D721Med (cell line): ENCODE measurements at places on chromosomes 4 and X.

- no peak for DNase-seq
These were observed 67.9 kb upstream of the PUDP start for GRCh38 chrX:7215842-7216241.

- no peak for DNase-seq
These were observed 185.0 kb upstream of the GPRIN3 start for GRCh38 chr4:89492581-89493071.

DNA sequence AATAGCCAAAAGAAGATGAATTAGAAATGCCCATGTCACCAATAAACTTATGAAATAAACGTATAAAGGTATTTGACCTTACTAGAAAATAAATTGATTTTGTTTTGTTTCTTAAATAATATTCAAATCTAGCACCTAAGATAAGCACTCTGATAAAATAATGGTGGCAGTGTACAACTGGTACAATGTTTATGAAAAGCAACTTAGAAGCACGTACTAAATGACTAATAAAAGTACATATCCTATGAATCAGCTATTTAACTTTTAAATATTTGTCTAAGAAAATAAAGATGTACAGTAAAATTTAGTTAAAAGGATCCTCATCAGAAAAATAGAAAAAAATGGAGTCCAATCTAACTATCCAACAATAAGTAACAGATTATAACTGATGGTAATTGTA, 6.7 kb downstream of the MANBA start:
- no peak for DNase-seq

- DNase-seq: no peak
These were observed 17.2 kb upstream of the SPCS3 start for GRCh38 chr4:176302283-176303275.

GRCh38 chrX:75181721-75182120, 25.6 kb upstream of the ABCB7 start:
- DNase-seq: no peak

DNA sequence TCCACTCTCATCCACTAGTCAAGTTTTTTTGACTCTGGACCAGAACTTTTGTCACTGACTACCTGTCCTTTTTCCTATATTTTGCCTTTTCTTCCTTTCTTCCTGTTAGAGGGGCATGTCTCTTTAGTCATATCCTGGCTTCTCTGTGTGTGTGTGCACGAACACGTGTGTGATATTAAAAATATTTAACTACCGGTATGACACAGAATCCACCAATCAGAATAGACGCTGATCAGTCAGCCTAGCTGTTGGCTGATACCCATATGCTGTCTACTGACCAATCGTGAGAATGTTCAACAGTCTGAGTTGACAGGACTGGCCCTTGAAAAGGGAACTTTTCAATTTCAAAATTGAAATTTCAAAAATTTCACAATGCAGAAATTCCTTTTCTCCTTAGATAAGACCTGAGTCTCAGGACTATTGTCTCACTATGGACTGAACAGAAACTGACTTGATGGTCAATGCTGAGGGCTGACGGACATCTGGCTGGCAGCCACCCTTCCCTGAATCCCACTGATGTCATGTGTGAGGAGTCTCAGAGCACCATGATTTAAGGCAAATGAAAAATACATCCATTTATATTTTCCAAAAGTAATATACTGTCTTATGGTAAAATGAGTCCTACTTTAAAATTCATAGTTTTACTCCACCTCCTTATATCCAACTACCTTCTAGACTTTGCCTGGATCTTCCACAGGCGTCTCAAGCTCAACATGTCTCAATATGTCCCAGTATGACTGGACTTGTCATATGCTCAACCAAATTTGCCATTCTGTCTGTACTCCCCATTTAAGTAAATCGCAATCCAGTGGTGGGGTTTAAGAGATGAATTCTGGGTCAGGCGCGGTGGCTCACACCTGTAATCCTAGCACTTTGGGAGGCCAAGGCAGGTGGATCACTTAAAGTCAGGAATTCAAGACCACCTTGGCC, 78.0 kb downstream of the CHRNA9 start:
- no peak for DNase-seq

- DNase-seq: no peak
These were observed 161.0 kb upstream of the ANKRD50 start for GRCh38 chr4:124873361-124874171.

DNA sequence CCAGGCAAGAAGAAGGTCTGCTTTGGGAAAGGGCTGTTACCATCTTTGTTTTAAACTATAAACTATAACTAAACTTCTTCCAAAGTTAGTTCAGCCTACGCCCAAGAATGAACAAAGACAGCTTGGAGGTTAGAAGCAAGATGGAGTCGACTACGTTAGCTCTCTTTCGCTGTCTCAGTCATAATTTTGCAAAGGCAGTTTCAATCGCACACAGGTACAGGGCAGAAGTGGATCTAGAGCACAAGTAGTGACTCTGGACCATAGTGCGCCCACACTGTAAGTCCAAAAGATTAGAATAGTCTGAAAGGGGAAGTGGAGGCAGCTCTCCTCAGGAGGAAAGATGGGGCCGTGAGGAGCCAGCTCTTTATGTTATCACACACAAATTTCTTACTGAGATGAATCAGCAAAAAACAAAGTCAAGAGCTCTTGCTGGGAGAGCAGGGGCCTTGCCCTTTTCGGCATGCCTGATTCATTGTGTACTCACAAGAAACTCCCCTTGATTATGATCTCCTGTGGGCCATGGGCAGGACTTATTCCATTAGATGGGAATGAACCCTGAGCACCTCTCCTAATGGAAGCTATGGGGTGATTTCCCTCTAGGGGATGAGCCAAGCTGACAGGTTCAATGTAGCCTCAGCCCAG, 58.6 kb downstream of the FUNDC1 start:
- no peak for DNase-seq

DNA sequence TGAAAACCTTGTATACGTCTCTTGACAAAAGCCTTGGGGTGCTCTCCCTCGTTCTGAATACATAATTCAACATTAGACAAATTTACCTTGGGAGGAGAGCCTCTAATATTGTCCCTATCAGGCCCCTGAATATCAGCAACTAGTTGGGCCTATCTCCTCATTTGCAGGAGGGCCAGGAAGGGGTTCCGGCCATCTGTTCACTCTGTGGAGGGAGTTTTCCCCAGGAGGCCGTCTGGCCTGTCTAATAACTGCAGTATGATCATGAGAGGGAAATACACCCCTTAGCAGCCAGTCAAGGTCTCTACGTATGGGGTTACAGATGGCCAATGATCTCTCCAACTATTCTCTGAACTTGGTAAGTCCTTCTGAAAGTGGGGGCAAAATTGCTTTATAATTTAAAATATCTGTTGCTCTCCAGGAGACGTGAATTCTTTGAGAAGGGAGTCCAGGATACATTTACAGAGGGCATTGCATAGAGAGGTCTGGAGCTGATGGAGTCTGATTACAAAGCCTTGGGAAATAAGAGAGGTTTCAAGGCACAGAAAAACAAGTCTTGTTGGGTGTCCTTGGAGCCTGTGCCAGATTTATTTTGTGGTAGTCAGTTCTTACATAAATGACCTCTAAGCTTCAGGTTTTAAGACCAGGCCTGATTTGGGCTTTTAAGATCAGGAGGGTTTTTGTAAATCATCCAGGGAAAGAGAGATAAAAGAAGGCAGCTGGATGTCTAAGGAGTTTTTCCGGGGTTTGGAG, 48.2 kb upstream of the UXT start:
- no peak for DNase-seq

DNA sequence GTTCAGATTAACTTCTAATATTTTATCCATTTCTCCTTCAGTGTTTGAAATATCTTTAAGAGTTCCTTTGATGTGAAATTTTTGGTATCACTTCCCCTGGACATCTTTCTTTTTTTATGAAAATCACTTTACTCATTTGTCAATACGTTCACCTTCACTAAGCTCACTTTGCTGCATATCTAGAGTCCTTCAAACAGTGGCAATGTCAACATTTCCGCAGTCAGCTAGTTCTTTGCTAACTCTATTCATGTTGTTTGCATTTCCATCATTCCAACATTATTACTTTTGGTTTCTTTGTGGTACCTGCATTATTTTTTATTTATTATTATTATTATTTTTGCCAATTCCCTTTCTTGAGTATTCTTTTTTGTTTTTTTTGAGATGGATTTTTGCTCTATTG, 203.0 kb downstream of the GPAT3 start:
- DNase-seq: no peak

DNA sequence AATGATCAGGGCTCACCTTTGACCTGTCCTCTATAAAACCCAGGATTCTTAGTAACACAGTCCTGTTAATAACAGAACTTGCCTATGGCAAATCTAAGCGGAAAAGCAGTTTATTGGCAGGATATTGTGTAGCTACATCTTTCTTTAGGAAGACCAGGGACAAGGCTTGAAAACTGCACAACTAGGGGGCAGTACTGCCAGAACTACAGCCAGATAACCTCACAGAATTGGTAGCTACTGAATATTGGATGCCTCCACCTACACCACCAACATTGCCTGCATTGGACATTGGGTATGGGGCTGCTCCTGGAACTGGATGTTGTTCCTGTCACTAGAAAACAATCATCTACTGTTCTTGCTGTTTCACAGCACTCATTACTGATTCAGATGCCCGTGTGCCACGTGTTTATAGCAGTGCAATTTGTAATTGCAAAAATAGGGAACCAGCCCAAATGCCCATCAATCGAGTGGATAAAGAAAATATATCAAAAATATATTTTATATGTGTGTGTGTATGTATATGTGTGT, 47.4 kb downstream of the REPS2 start:
- no peak for DNase-seq

DNA sequence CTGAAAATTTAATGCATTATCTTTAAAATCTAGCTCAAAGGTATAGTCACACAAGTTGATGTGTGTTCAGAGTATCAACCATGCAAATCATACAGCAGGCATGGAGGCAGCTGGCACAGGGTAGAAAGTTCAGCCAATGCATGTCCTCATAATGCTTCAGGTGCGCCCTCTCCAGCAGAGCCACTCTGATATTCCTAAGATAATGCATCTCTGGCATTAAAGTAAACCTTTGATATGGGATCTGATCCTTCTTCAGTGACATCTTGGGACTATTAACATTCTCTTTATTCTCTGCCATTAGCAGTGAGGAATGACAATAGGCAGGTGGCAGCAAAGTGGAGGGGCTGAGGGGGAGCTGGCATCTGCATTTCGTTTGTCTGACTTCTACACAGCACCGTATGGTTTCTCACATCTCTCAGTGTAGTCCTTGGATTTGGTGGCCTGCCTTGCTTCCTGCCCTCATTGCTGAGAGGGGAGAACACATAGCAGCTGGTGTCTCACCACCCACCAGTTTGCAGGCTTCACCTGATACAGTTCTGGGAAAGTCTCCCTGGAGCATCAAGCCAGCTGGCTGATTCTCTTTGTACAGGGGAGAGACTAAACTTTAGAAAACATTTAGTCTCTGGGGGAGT, 168.7 kb upstream of the TBC1D9 start:
- DNase-seq: no peak

DNA sequence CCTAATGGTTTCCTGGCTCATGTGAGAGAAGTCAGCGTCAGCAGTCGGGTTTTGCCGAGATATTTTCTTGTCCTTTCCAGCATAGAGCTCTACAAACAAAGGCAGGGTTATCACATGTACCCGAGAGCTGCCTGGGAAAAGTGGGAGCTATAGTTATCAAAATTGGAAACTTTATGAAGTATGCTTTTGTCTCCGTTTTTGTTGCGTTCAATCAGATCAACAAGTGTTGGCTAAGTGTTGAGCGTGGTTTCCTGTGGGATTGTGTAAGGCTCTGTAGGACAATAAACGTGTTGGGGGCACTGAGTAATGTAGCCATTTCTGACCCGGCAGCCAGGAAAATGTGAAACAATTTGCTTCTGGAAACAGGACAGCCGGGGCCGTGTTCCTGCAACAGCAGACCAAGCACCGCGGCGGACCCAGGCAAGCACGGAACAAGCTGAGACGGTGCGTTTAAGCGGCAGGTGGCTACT, at the start of gene BMX:
Gene BMX (plus strand): TSS at position 311 of the 470 bp plus-strand sequence. CDS start 7,547 bp downstream, outside the sequence.
- DNase-seq: no peak

GRCh38 chrX:8565729-8566128, 101.1 kb downstream of the VCX3B start:
- DNase-seq: no peak

DNA sequence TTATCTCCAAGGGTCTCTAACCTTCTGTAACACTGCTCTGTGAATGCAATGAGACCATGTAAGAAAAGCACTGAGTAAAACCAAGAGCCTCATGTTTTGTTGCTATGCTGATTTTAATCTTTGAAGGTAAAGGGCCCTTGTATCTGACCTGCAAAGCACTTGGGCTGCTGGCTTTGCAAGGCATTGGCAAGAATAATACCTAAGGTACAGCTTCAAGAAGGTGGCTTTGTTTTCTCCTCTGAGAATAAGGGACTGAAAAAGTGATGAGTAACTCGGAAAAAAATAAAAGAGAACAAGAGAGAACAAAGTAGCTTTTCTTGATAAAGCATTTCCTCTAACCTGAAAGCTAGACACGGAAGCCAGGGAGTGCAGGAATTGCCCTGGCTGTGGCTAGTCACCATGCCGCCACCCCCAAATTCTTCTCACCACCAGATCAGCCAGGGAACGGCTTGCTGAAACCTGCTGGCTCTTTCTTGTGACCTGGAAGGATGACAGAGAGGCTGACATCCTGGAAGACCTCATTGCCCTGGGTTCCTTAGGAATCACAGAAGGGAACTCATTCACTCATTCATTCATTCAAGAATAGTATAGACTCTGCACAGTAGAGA, 41.8 kb upstream of the HS3ST1 start:
- DNase-seq: no peak

- DNase-seq: no peak
These were observed 87.8 kb downstream of the SMIM20 start for GRCh38 chr4:26001816-26002215.

GRCh38 chr4:73705056-73705432, 35.3 kb upstream of the CXCL8 start:
- no peak for DNase-seq

DNA sequence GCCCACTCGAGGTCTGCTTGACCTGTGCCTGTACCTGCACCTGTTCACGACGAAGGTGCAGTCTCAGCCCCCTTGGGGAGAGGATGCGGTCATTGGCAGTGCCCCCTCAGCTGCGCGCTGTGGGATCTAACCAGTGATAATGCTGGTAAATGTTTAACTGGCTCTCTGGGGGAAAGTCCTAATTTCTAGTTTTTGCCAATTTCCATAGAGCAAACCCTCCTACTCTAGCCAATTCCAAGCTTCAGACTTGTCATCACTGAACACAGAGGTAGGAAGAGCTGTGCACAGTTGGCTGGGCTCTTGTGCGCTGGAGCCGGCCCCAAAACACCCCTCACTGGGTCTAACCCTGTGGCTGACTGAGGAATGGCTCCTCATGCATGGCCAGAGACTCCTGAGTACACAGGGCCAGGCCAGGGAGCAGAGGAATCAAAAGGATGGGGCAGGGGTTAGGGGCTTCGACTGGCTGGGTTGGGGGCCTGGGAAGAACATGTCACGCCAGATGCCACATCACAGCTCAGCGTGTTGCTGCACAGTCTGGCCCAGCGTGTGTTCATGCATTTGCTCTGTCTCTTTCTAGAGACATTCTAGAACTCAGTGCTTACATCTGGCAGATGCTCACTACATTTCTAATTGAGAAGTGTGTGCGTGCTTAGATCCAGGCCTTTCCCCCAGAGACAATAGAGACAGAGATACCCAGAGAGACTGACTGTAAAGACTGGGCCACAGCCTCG, 270.8 kb downstream of the BCOR start:
- DNase-seq: no peak

DNA sequence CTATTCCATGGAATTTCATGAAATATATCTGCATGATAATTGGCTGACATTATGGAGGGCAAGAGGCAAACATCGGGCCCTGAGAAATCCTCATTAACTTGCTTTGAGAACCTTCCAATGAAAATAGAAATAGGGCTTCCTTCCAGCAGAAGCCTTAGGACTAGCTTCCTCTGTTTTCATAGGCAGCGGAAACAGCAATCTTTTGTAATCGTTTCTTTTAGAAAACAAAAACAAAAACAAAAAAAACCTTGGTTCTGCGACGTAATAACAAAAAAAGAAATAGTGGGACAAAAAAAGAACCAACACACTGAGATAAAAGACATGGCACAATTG, 62.9 kb downstream of the GEMIN8 start:
- DNase-seq: no peak
